ENCODE measurements at places on chromosomes 5 and 9. TPM values are rescaled to one million over a fixed set of nuclear protein-coding genes. Genes with fewer than 3 reads are reported as not detected.

- DNase-seq, result no peak
Observed at GRCh38 chr5:136235321-136235720, 42.4 kb upstream of the SMIM32 start.

- no peak for DNase-seq
Observed at GRCh38 chr9:122020398-122020797, 72.7 kb downstream of the TTLL11 start.

The CD72 gene
- polyA plus RNA-seq, result 3.9 TPM

The KIF12 gene
- 272 TPM for polyA plus RNA-seq

The ACSL6 gene
- polyA plus RNA-seq, result 1.8 TPM

GRCh38 chr9:81097131-81097847, 592.1 kb downstream of the TLE1 start:
- DNase-seq, result no peak

- DNase-seq, result no peak
Observed at GRCh38 chr5:40652441-40653220, 27.1 kb upstream of the PTGER4 start.

Data from renal cortex interstitium (tissue), 15 donors.